ENCODE measurements at places on chromosomes 12 and 14.
A peak's percentile ranks its signal among the peaks of the same experiment; 100 is the strongest.

DNA sequence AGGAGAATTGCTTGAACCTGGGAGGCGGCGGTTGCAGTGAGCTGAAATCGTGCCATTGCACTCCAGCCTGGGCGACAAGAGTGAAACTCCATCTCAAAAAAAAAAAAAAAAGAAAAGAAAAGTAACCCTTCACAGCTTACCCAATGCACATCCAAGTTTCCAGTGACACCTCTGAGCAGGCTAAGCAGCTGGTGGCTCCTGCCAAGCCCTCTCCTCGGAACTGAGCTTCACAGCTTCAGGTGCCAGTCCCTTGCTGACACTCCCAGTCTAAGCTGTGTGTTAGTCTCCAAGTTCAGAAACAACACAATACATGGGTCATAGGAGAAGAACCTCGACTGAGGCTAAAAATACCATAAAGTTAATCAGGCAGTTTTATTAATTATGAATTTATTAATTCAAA lies 7.9 kb downstream of the CD9 start:
- no peak for DNase-seq

DNA sequence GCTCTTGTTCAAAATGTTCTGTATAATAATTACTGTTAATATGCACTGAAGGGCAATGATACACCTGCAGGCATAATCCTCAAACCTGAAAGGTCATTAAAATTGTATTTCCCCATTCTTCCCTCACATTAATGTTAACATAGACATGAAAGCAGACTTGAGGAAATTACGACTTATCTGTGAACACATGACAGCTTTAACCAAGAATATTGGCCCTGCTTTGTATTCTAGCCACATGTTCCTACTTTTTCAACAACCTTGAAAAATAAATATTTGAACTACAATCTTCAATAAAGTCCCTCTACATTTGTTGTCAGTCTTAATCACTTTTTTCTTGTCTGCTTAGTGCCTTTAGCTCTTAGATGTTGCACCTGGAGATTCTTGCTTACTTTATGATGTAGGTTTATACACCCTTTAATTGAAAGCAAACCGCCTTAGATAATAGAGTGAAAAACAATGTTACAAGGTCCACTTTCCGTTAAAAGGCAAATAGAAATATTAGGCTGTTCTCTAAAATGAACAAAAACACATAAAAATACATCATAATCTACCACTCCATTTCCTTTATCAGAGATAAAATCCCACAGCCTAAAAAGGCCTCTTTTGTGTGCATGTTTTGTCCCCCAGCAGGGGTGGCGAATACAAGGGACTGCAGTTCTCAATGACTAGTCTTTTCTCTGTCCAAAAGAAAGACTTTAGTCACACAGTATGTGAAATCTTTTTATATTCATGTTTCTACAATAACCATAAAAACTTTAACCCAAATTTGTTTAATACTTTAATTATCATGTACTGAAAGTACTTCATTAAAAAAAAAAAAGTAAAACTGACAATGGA lies 55.9 kb downstream of the ZFC3H1 start:
- DNase-seq: no peak

DNA sequence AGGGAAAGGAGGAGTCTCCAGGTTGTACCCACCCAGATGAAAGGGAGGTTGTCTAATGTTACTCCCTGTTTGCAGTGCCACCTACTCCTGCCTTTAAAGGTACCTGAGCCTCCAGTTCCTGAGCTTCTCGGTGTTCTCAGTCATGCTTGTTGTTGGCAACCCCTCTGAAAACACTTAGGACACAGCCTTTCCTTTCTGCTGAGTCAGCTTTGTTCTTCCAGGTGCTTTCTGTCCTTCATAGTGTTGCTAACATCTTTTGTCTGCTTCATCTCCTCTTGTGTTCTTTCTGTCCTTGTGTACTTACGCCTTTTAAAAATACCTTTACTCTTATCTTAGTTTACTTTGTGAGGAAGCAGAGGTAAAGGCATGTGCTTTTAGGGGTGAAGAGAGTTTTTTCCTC lies 97.0 kb upstream of the NEDD1 start:
- peak; percentile 29 for DNase-seq

DNA sequence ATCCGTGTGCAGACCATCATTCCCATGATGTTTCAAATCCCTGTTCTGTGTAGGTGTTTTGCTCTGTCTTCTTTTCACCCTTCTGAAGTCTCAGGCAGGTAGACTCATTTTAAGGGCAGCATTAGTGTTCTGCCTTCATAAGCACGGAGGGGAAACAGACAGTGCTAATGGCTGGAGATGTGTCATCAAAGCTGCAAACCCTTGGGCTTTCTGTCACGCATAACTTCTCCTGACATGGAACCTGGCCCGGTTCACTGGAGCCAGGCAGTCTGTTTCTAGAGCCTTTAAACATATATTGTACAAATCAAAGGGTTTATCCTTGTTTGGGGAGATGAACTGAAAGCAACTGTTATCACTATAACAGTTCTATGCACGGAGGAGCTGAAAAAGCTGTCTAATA lies 141.4 kb downstream of the TMEM132D start:
- DNase-seq: peak; percentile 53

DNA sequence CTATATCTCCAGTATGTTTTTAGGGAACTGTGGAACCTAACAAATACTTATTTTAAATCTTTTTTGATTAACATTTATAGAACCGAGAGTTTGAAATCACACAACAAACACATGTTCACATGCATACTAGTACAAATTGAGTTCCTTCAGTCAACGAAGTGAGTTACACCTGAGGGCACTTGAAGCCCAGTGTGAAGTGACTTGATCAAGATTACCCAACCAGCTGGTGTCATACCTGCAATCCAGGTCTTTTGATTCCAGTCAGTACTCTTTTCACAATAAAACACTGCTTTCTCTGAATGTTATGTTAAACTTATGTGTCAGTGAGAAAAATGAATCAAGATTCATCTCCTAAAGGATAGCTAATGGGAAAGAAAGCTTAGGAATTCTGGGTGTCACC lies 35.2 kb downstream of the VRK1 start:
- peak; percentile 18 for DNase-seq

DNA sequence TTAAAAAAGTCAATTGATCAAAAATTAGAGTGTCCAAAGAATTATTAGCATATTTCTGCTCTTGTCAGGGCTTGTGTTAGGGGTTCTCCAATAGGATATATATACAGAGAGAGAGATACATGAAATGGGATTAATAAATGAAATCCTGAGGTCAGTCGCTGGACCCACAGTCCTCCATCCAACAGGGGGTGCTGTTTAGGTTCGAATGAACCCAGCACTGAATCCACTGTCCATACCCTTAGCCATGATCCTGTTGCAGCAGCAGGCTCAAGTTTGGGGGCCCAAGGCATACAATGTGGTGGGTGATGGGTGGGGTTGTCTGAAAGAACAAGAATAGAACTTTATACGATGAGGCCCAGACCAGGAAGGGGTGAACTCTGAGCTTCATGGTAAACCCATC lies 780 bp upstream of the MYO1H start:
- no peak for DNase-seq

- DNase-seq: no peak
Measured at GRCh38 chr12:74170645-74171477, 366.8 kb upstream of the ATXN7L3B start.

DNA sequence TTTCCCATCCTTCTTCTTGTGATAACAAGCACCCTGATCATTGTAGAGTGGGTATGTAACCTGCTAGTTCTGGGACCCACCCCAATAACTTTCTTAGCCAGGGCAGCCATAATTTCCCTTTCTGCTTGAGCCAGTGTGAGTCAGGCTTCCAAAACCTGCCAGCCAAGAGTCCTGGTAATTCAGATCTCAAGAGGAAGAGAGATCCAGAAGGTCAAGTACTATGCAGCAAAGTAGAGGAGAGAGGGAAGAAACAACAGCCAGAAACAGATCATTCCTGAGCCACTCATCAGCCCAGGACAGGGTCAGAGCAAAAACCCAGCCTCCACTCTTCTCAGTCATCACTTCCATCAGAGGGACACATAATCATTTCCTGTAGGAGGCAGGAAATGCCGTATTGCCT lies 182.0 kb downstream of the DICER1 start:
- no peak for DNase-seq

GRCh38 chr12:91400271-91400670 lies 217.7 kb upstream of the DCN start:
- DNase-seq: no peak

DNA sequence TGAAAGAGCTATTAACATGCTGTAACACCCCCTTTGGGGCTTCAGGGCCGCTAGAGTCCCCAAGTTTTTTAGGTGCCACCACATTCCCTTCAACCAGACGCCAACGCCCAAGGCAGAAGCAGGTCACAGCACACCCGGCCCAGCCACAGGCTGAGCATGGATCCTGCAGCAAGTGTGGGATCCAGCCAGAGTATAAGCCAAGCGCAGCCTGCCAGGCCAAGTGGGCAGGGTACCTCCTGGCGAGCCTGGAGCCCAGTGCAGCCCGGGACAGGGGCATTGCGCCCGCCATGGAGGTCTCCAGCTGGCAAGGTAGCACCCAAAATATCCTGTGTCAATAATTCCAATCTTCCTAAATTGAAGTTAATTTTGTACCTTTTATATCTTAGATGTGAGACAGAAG lies 55.5 kb downstream of the EML5 start:
- DNase-seq: no peak

DNA sequence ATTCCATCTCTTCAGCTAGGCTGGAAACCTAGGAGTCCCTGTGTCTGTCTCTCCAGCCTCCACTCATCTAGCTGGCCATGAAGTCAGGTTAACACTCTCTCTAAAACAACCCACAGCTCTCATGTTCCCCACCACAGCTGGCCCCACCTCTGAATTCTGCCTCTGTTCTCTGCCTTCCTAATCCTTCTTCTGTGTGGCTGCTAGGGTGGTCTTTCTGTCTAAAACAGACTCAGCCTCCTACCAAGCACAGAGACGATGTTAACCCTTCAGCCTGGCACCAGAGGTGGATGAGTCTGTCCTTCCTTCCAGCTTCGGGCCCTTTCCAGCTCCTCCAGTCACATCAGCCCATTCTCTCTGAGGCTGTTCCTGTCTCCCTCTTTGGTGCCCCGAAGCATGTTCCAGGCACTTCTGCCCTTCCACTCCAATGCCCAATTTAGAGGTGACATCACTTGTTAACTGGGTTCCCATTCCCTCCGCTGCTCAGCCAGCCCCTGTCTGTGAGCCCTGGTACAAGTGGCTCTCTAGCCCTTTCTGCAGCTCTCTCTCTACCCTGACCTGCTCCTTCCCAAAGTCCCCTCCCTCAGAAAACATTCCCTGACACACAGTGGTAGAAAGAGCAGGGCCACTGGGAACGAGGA lies 9.1 kb downstream of the FIGNL2 start:
- no peak for DNase-seq

GRCh38 chr12:15336768-15337553 lies 14.7 kb downstream of the PTPRO start:
- DNase-seq: peak; percentile 99

- no peak for DNase-seq
Measured at GRCh38 chr12:113115455-113116126, 20.0 kb downstream of the RASAL1 start.

- peak; percentile 94 for DNase-seq
Measured at GRCh38 chr14:68814539-68815297, 21.9 kb upstream of the ZFP36L1 start.

DNA sequence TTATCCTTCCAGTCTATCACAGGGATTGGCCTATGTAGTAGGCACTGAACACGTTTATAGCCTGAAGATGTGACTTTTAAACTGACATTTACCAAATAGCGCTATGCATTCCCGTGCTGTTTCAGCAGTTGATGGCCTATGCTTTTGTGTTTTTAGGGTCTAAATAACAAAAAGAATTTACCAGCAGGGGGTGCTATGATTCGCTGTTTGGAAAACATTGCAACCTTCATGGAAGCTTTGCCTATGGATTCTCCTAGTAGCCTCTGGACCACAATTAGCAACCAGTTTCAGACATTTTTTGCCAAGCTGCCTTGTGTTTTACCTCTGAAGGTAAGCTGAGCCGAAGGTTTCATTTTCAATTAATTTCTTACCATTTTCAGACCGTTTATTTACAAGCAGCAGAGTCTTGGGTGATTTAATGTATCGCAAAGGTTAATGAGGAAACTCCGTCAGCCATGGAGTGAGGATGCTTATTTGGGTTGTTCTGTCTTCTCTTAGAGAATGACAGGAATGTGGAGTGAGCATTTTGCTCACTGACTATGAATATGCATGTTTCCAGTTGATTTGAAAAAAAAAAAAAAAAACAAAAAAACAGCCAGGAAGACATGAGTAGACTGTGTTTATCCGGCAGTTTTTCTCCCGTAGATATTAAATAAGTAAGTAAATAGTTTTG lies 133.1 kb downstream of the PRIMA1 start:
- peak; percentile 68 for DNase-seq

DNA sequence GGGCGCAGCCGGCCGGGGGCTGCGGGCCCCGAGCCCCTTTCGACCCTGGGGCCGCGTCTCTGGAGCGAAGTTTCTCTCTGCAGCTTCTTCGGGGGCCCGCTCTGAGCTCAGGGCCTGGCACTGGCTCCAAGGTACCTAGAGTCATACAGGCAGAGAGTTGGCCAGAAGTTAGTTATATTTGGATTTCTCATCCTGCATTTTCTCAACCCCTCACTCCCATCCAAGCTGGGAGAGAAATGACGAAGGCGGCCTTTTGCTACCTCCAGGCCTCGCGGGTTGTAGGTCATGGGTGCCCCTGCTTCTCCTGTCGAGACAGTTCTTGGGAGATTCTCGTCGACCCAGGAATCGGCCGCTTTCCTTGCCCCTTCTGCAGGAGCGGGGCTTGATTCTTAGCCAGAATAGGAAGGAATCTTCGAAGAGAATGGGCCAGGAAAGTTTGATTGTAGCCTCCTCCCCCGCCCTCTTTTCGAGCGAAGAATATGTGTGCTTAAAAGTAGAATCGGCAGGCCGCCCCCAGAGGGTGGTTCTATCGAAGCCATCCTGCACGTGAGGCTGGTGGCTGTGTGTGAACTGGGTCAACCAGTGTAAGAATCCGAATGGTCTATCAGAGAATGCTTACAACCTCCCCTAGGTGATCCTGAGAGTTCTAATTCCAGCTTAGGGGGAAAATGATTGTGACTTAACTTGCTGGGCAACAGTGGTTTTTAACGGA lies 785 bp downstream of the MLEC start:
- DNase-seq: peak; percentile 26

- DNase-seq: no peak
Measured at GRCh38 chr12:69433653-69434052, 36.5 kb upstream of the FRS2 start.

DNA sequence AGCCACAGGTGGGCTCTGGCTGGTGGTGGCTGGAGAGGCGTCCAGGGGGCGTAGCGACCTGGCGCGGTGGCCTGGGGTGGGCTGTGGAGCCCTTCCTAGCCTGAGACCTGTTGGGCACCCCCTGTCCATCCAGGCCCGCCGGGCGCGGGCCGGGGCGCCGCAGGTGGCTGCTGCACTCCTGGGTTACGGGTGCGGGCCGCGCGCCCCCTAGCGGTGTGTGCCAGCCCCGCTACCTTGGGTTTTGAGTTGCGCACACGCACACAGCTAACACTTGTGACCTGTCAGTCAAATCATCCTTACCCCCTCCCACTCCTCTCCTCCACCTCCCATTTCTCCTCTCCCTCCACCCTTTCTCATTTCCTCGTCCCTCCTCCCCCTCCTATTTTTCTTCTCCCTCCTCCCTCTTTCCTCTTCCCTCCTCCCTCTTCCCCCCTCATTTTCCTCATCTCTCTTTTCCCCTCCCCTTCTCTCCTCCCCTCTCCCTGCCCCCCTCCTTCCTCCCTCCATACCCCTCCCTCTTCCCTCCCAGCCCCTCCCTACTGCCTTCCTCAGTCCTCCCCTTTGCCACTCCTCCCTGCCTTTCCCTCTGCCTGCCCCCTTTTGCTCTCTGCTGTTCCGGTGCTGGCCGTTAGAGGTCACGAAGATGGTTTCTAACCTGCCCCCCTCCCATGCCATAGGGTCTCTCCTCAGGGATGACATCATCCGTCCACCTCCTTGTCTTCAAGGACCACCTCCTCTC lies 2.3 kb downstream of the MEG3 start:
- peak; percentile 11 for DNase-seq

- DNase-seq: peak; percentile 22
Measured at GRCh38 chr14:28308734-28309133, 457.9 kb upstream of the FOXG1 start.
